MG63 (cell line): ENCODE measurements at places on chromosomes 5 and 9. TPM values are rescaled to one million over a fixed set of nuclear protein-coding genes. Genes with fewer than 3 reads are reported as not detected.
A peak's percentile ranks its signal among the peaks of the same experiment; 100 is the strongest.

DNA sequence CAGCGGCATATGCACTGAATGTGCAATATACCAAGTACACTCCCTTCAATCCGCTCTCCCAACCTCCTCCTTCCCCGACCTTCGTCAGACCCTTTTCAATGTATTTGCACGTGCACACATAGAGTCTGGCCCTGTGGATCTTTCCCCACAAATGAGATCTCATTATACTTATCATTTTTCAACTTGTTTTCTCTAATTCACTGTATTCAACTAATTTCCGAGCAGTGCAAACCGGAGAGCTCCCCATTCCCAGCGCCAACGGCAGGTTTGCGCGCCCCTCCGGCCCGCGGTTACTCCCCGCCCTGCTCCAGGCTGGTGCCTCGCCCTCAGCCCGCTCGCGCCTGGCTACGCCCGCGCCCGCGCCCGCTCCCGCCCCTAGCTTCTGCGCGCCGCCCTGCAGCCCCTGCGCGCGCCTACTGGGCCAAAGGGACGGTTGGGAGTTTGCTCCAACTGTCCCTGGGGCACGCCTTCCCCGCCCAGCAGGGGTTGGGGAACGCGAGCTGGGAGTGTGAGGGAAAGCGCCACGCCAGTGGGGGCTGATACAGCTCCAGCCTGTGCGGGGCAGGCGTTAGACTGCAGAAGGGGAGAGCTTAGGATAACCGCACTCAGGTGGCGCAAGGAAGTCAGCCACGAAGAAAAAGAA lies 3.3 kb upstream of the CDC20B start:
- peak; percentile 83 for DNase-seq

DNA sequence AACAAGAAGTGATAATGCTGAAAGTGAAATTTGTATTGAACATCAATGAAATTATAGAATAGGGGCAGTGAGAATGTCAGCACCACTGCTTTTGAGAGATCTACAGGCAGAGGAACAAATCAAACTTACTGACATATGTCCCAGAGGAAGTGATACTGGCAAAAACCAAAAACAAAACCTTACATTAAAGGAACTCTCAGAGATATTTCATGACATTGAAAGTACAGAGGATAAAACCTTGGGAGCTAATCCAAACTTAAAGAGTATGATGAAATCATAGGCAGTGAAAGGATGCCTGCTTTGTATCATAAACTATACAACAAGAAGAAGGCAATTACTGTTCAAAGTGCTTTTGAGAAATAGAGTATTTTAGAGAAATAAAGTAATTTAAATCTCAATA lies 90.4 kb upstream of the SV2C start:
- DNase-seq: no peak

DNA sequence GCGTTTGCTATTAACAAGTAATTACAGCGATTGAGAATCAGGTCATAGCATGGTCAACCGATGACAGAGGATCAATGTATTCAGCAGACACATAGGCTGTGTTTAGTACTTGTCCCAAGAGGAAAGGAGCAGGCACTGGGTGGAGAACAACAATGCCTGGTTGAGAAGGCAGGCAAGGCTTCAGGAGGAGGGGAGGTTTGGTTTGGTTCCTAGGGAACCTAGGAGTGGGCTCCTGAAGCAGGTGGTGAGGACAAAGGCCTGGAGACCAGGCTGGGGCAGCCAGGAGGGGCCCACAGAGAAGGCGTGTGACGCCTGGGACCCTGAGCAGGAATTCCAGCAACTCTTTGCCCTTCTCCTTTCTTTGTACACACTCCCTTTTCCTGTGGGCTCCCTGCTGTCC lies 195.6 kb downstream of the SPOCK1 start:
- DNase-seq: no peak

DNA sequence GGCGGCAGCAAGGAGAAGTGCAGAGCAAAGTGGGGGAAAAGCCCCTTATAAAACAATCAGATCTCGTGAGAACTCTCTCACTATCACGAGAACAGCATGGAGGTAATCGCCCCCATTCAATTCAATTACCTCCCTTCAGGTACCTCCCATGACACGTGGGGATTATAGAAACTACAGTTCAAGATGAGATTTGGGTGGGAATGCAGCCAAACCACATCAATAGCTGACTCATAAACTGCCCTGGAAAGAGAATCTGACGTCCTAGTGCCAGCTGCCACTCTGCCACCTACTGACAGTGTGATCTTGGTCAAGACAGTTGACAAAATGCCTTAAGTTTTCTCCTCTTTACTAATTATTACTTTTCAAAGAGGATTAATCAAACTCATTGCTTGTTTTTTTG lies 128.3 kb downstream of the GPBP1 start:
- DNase-seq: peak; percentile 53

DNA sequence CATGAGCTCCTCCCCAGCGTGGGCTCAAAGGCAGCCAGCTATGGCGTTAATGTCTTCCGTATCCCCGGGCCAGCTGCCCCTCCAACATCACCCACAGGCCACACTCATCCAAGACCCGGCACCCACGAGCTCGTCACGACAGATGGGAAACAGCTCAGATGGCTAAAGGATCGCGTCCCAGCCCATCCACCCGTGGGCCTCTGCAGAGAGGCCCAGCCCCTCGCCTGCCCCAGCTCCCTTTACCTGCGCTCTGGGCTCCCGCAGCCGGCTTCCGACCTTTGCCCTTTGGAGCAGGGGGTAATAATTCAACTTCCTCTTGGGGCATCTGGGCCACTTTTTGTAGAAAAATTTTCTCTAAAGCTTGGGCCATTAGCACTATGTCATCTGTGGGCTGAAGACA lies 16.5 kb downstream of the BRD3 start:
- DNase-seq: no peak

DNA sequence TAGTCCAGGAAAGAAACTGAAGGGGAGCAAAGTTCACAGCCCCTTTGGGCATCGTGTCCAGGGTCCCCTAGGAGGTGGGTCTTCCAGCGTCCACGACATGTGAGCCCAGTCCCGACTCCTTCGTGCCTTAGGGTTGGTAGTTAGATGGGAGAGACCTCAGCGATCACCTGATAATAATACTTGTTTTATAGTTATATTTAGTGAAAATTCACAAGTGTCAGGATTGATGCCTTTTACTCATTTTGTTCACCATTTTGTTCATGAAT lies 20.1 kb downstream of the SPAAR start:
- no peak for DNase-seq

DNA sequence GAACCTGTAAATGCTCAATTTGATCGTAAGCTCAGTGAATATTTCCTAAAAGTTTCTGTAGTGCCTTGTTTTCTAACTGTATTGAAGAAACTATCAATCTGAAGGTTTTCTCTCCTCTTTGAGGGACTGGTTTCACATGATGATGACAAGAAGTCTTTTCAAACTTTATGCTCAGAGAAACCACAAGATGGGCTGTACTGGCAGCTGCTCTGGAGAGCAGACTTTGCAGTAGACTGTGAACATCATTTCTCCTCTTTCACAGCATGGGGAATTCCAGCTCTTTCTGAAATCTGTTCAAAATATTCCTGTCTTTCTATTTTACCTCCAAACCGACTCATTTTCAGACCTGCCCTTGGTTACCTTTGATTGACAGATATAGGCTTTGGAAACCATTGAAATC lies 194.4 kb downstream of the IZUMO3 start:
- DNase-seq: no peak

DNA sequence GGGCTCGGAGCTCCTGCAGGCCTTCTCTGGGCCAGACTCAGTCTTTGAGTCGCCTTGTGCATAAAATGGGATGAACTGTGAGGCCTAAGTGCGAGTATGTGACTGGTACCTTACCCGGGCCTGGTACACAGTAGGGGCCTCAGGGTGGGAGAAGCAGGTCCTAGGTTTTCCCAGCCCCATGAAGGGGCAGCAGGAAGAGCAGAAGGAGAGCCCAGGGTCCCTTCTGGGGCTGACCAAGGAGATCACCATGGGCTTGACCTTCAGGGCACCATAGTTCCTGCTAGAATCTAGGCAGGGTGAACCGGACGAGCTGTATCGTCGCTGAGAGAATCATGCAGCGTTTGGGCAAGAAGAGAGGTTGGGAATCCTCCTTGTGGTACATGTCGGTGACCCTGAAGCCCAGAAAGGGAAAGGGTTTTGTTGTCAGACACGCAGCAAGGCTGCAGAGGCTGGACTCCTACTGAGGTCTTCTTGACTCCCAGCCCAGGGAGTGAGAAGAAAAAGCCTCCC lies 373 bp upstream of the PHYKPL start:
- no peak for DNase-seq

GRCh38 chr9:20309124-20309523 lies 313.2 kb downstream of the MLLT3 start:
- no peak for DNase-seq

DNA sequence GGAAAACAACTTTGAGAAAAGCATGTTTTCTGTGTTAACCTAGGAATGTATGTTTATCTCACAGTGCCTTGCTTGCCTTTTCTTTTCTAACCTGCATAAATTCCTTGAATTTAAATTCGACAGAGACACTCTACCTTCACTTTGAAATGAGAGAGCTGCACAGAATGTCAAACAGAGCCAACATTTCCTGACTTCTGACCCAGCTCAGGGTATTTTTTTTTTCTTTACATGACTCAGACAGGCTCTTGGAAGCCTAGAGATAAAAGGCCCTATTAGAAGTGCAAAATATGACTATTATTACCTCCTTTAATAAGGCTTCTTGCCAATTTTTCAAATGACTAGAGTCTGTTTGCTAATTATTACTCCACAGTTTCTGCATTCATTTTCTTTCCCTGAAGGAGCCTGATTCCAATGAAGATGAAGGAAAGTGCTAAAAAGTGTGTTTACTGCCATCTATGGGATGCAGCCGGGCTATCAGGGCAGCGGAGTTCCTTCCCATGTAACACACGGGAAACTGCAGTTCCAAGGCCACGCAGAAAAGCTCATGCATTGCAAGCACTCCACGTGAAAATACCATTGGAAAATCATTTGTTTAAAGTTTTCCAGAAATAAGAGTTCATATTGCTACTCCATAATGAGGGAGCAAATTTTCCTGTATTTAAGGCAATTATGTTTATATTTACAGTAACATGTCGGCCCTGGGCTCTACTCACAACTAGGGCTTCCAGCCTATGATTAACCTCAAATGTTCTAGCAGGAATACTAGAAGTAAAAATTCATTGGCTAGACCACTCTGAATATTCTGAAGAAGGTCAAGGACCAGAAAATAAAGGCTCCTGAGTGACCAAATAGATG lies 485.6 kb downstream of the ZSWIM6 start:
- DNase-seq: peak; percentile 31

DNA sequence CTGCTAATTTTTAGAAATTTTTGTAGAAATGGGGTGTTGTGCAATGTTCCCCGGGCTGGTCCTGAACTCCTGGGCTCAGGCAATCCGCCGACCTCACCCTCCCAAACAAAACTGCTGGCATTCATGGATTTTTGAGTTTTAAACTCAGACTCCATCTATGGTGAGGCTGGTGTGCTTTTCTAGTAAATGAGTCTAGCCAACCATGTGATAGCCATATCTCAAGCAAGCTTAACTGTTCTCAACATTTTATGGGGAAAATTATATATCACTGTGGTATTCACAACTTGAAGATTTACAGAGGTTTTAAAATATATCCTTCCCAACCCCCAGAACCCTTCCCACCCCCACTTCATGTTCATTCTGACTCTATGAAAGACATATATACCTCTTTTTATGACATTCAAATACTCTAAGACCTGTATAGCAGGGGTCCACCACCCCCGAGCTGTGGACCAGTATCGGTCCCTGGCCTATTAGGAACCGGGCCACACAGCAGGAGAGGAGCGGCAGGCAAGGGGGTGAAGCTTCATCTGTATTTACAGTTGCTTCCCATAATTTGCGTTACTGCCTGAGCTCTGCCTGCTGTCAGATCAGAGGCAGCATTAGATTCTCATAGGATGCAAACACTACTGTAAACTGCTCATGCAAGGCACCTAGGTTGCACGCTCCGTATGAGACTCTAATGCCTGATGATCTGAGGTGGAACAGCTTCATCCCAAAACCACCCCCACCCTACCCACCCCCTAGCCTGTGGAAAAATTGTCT lies 4.5 kb upstream of the NADK2 start:
- no peak for DNase-seq

DNA sequence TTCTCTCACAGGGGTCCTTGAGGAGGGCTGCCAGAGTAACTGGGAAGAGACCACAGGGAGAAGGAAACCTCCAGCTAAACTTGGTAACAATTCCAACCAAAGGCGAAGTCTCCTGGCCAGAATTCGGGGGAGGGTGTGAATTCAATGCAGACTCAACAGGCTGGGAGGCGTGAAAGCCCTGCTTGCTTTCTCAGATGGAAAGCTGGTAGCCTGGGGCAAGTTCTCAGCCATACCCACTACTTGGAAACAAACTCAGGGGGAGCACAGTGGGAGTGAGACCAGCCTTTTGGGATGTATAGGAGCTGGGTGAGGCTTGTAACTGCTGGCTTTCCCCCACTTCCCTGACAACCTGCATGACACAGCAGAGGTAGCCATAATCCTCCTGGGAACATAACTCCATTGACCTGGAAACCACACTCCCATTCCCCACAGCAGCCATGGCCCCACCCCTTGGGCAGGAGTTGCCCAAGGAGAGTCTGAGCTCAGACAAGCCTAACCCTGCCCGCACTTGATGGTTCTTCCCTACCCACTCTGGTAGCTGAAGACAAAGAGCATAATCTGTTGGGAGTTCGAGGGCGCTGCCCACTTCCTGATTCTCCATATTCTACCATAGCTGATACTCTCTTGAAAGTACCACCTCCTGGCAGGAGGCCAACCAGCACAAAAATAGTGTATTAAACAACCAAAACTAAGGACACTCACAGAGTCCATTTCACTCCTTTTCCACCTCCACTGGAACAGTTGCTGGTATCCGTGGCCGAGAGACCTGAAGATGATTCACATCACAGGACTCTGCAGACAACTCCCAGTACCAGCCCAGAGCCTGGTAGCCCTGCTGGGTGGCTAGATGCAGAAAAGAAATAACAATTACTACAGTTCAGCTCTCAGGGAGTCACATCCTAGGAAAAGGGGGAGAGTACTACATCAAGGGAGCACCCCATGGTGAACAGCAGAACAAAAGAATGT lies 123.8 kb downstream of the FAM170A start:
- DNase-seq: no peak

DNA sequence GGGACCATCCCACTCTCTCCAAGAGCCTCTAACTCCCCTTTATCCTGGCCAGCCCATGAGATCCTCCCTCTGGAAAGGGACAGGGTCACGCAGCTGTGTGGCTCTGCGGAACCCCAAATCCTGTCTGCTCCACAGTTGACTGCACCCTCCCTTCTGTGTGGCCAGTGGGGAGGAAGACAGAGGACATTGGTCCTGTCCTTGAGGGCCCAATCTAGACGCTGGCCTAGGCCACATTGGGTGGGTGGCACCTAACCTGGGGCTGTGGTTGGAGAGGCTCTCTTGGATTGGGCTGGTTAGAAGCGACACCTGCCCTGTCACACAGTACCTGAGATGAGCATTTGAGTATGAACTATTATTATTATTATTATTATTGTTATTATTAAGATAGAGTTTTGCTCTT lies 12.6 kb upstream of the NXNL2 start:
- DNase-seq: no peak

GRCh38 chr9:4792054-4792571 lies 631 bp upstream of the RCL1 start:
- no peak for DNase-seq

- DNase-seq: no peak
Observed at GRCh38 chr9:76799473-76799872, 35.2 kb downstream of the PCA3 start.

NRARP gene
- total RNA-seq: 0.16 TPM in 1 of 2 replicates, not detected in the other

DPYSL3 gene
- total RNA-seq: 84.1 and 90.7 TPM in 2 replicates

GLDC gene
- 0.82 and 3.2 TPM in 2 replicates for total RNA-seq

IL7R gene
- 3.4 and 3.6 TPM in 2 replicates for total RNA-seq

HSD17B4 gene
- 156 and 198 TPM in 2 replicates for total RNA-seq

DAPK1 gene
- total RNA-seq: 36.4 and 44.6 TPM in 2 replicates

GTF2H2C gene
- 31.8 and 42.5 TPM in 2 replicates for total RNA-seq

ITGA1 gene
- total RNA-seq: 0.69 and 1.4 TPM in 2 replicates

OSMR gene
- total RNA-seq: 10.1 and 23.4 TPM in 2 replicates

IFNA2 gene
- total RNA-seq: not detected in 2 replicates
